ENCODE measurements at places on chromosomes 2 and 18.

DNA sequence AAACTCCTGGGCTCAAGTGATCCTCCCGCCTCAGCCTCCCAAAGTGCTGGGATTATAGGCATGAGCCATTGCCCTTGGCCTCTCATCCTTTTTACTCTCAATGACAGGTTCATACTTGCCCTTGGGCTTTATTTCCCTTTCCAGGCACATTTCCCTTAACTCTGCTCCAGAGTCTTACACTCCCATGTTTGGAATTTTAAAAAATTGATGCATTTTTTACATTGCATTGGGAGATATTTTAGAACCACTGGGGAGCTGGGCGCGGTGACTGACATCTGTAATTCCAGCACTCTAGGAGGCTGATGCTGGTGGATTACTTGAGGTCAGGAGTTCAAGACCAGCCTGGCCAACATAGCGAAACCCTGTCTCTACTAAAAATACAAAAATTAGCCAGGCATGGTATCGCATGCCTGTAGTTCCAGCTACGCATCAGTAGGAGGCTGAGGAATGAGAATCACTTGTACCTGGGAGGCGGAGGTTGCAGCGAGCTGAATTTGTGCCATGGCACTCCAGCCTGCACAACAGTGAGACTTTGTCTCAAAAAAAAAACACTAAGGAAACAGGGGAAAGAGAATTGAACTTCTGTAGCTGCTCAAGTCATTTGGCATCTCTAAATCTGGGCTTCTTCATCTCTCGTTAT lies 18.2 kb downstream of the TGIF1 start:
- no peak for DNase-seq

GRCh38 chr18:25231327-25231691 lies 120.7 kb downstream of the ZNF521 start:
- no peak for DNase-seq

DNA sequence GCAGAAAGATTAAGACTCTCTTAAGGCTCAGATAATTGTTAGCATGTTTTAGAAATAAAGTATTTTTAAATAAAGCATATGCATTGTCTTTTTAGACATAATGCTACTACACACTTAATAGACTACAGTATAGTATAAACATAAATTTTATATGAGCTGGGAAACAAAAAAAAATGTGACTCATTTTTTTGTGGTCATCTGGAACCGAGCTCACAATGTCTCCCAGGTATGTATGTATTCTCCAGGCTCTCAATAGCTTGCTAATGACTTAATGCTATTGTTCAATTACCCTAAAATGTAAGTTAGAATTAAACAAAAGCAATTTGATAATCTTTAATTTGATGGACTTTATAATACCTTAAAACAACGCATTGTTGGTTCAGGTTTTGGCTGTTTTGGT lies 167.2 kb downstream of the NUP35 start:
- no peak for DNase-seq

DNA sequence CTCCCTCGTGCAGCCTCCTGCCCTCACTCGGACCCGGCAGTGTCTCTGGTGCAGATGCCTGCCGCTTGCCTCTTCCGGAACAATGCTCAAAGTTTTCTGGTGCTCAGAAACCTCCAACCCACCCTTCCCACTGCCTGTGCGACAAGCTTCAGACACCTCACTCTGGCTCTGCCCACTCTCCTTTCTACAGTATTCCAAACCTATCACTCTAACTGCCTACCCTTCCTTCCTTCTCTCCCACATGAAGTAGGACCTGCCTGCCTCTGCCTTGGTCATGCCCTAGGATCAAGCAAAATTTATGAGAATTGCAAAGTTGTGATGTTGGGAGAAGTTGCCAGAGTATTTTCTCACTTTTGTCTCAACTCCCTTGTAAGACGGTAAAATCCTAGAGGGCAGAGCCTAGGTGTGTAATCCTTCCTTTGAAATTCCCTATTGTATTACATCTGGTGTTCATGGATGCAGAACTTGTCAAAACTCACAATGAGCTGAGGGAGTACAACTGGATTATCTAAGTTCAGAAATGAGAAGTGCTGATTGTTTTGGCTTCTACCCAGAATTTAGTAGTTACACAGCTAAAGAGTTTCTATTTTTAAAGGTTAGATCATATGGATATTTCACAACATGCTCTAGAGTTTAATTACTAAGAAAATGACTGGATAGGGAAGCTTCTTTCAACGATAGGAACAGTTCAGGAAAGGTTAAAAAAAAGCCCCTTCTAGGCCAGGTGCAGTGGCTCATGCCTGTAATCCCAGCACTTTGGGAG lies 7.2 kb downstream of the NPC1 start:
- no peak for DNase-seq

GRCh38 chr2:11659851-11660250 lies 10.1 kb downstream of the NTSR2 start:
- DNase-seq = no peak

DNA sequence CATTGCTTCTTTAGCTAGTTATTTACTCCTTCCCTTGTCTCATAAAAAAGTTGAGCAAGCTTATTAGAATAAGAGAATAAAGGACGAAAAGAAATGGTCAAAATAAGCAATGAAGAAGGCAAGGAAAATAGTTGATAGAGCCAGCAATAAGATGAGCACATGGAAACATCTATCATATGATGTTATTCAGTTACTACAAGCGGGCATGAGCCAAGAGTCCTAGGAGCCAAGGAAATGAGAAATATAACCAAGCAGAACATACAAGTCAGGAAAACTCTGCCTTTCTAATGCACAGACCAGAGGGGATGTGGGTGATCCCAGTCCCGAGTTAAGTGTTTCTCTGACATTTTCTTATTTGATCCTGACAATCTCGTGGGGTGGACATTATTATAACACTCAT lies 33.9 kb downstream of the INO80C start:
- DNase-seq = no peak

DNA sequence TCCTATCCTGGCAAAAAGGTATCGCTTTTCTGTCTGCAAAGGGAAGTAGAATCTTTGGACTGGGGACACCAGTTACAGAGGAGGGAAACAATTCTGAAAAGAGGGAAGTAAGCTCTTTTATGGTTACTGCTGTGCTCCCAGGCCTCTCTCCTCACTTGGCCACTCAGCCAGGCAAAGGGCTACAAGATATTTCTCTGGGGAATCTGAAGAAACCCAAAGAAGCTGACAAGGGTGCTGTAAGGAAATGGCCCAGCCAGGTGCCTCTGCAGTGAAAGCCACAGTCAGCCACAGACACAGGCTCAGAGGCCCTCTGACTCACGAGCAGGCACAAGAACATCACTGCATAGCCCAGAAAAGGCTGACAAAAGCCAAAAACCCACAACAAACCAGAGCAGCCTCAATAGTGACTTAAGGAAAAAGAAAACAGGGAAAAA lies 5.8 kb downstream of the HDLBP start:
- no peak for DNase-seq

- no peak for DNase-seq
These were observed 5.3 kb upstream of the DYNAP start for GRCh38 chr18:54585743-54586142.

GRCh38 chr2:183021613-183022012 lies 16.6 kb downstream of the NCKAP1 start:
- no peak for DNase-seq

GRCh38 chr2:175755656-175756386 lies 246.2 kb downstream of the LNPK start:
- no peak for DNase-seq

- no peak for DNase-seq
These were observed 247.4 kb upstream of the FN1 start for GRCh38 chr2:215683295-215683694.

DNA sequence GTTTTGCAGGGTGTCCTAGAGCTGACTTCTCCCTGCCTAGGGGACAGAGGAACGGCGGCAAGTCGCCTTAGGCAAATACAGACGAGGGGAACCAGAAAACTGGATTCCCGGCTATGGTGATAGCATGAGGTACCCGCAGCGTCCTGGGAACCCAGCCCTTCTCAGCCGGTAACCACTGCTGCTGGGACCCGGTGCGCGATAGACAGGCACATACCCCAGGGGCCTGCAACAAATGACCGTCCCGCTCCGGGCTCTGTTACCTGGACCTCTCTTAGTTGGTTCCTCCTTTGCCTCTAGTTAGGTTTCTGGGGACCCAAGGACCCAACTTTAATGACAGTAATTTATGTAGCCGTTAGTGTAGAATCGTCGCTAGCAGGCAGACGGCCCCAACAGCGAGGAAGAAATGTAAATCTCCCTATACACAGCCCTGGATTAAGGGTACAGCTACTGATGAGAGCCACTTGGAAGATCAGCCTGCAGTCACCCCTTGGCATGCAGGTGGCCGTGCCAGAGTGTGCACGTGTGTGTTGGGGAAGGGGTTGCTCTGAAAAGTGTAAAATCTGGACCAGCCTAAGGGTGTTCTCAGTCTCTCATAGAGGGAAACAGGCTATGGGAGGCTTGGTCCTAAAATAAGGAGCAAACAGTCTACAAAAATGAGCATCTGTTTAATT lies 819 bp upstream of the SERPINE2 start:
- no peak for DNase-seq

DNA sequence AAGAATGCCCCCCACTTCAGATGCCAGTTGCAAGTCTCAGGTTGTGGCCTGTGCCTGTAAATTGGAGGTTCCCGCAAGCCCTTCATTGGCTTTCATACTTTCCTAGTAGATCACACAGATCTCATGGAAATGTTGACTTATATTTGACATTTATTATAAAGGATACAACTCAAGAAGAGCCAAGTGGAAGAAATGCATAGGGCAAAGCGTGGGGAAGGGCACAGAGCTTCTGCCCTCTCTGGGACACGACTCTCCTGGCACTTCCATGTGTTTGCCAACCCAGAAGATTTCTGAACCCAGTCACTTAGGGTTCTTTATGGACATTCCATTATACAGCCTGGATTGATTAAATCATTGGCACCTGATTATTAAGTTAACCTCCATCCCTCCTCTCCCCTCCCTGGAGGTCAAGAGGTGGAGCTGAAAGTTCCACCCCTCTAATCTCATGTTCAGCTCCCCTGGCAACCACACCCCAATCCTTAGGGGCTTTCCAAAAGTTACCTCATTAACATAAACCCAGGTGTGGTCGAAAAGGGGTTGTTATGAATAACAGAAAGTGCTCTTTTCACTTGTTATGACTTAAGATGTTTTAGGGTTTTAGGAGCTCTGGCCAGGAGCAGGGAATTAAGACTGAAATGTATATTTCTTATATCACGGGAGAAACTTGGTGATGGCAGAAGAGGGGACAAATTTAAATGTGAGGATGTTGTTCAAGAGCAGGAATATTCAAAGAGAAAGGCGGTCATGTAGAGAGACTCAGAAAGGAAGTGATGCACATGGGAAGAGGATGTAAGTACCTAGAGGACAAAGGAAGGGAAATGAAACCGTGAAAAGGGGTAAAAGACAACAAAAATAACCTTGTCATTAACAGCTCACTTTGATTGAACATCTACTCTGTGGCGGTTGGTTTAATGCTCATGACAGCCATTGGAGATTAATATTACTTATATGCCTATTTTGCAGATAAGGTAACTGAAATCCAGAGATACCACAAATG lies 31.8 kb downstream of the SP100 start:
- no peak for DNase-seq

DNA sequence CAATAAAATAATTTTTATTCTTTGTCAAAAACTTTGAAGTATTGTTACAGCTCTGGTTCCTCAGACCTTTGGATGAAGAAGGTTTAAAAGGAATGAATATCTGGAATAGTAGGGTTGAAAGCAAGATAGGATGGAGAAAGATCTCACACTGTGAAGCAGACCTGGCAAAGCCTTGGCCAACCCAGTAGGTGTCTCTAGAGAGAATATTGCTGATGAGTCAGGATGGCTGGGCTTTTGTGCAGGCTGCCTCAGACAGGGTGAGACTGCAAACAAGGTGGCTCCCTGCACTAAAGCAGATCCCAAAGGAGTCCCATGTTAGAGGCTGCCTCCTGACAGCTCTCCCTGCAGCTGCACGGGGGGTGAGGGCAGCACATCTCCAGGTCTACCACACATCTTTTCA lies 226.0 kb upstream of the ITGA4 start:
- DNase-seq = no peak

DNA sequence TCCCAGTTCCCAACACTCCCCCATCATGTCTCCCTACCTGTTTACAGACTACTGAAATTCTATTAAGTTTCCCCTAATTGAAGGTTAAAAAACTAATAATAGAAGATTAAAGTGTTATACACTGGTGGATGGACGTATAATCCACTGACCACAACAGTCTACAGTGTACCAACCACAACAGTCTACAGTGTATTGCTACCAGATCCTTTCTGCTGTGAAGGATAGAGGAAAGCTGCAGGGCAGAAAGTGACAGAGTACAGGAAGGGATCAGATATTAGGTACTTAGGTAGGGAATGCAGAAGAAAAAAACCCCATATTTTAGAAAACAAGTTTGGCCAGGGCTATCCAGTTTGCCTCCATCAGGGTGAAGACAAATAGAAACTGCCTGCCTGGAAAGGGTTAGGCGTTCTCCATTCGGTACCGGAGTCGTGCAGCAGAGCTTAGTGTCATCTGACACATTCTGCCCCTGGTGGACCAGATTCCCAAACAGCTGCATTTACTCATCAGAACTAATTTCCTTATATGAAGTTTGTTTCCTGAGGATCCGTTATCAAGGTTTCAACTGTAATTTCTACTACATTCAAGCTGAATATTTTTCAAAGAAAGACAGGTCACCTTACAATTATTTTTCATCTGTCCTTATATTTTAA lies 49.9 kb downstream of the KLF7 start:
- peak; percentile 14 for DNase-seq

- no peak for DNase-seq
These were observed 83.1 kb upstream of the SP3 start for GRCh38 chr2:174048243-174048642.

DNA sequence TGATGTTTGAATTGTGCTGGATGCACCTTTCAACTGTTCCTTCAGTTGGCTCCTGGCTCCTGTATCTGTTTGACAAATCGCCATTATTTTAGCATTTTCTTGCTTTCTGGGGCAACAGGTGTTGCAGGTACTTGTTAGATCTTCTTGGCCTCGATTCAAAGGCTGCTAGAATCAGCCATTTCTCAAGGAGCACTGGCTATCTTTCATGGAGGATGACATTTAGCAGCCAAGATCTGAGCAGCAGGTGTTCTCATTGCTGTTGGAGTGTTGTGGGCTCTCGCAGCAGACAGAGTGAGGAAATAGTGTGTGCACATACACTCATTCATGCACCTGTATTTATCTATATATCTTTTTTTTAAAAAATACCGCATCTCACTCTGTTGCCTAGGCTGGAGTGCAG lies 52.2 kb downstream of the INPP5D start:
- no peak for DNase-seq
